ENCODE measurements at places on chromosomes 11 and 22.

DNA sequence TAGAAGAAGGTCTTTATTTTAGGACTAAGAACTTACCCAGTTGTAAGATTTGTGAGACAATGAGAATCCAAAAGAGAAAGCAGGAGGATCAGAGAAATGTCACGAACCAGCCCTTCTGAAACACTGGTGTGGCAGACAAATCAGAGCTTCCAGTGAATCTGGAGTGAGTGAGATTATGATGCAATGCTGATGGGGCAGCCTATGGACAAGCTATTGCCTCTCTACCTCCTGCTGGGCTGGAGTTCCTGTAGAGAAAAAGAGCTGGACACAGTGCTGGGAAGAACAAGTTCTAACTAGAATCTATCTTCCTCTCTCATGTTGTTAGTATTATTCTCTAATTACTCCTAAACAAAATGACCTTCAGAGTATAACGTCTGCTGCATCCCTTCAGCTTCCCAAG lies 12.0 kb upstream of the ANO3 start:
- H3K4me1 ChIP-seq: no peaks in the 10 kb centered on the region
- no peak overlapping the region for H3K27ac ChIP-seq
- no peaks in the 10 kb centered on the region for H3K36me3 ChIP-seq
- H3K27me3 ChIP-seq: peaks cover 8% of the 10 kb centered on the region
- no peak for DNase-seq
- H3K4me3 ChIP-seq: no peak overlapping the region

- no peaks in the 10 kb centered on the region for H3K27me3 ChIP-seq
- peak; percentile 30 for DNase-seq
- peak overlapping the region; percentile 30 for H3K27ac ChIP-seq
- H3K4me3 ChIP-seq: no peak overlapping the region
- peaks cover 32% of the 10 kb centered on the region for H3K4me1 ChIP-seq
Observed at GRCh38 chr11:112265659-112266409, 5.2 kb upstream of the PLET1 start.

- DNase-seq: no peak
- no peaks in the 10 kb centered on the region for H3K4me1 ChIP-seq
- no peak overlapping the region for H3K27ac ChIP-seq
- peaks cover 3% of the 10 kb centered on the region for H3K27me3 ChIP-seq
- no peak overlapping the region for H3K4me3 ChIP-seq
- peaks cover 5% of the 10 kb centered on the region for H3K36me3 ChIP-seq
Observed at GRCh38 chr22:47372596-47373385, 610.3 kb downstream of the TBC1D22A start.

- no peak overlapping the region for H3K27ac ChIP-seq
- DNase-seq: no peak
- H3K4me3 ChIP-seq: no peak overlapping the region
- no peaks in the 10 kb centered on the region for H3K36me3 ChIP-seq
- H3K4me1 ChIP-seq: no peaks in the 10 kb centered on the region
- H3K27me3 ChIP-seq: no peaks in the 10 kb centered on the region
Observed at GRCh38 chr11:6129635-6130034, 22.2 kb downstream of the OR56B4 start.

GRCh38 chr22:24072361-24072760 lies 61.3 kb downstream of the CABIN1 start:
- H3K4me1 ChIP-seq: peaks cover 13% of the 10 kb centered on the region
- no peak overlapping the region for H3K27ac ChIP-seq
- no peak for DNase-seq
- peaks cover 18% of the 10 kb centered on the region for H3K36me3 ChIP-seq
- no peak overlapping the region for H3K4me3 ChIP-seq

- no peak for DNase-seq
- peaks cover 19% of the 10 kb centered on the region for H3K27me3 ChIP-seq
- H3K27ac ChIP-seq: no peak overlapping the region
- 0 out of 2 replicates have a peak, but pooled peaks cover 5% of the 10 kb centered on the region for H3K36me3 ChIP-seq
Observed at GRCh38 chr22:44214187-44214586, 33.5 kb downstream of the PARVG start.

GRCh38 chr11:72188267-72188666 lies 3.7 kb upstream of the FOLR1 start:
- H3K27ac ChIP-seq: no peak overlapping the region
- no peaks in the 10 kb centered on the region for H3K36me3 ChIP-seq
- no peak for DNase-seq
- H3K27me3 ChIP-seq: no peaks in the 10 kb centered on the region
- peaks cover 9% of the 10 kb centered on the region for H3K4me1 ChIP-seq
- no peak overlapping the region for H3K4me3 ChIP-seq

DNA sequence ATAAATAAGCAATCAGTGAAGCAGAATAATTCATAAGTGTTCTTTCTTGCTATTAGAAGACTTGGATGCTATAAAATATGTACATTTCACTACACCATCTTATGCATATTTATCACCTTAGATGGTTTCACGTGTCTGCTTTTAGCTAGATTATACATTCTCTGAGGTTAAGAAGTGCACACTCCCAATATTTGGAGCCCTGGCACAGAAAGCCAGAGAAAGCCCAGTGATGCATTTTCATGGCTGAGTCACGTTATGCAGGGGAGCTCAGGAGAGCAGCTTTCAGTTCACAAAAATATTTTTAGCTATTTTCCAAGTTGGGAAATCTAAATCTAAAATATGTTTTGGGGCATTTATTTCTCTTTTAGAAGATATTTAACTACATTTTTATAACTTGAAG lies 5.1 kb upstream of the TP53AIP1 start:
- DNase-seq: no peak
- H3K36me3 ChIP-seq: no peaks in the 10 kb centered on the region
- no peak overlapping the region for H3K4me3 ChIP-seq

- H3K27me3 ChIP-seq: no peaks in the 10 kb centered on the region
- H3K4me1 ChIP-seq: peaks cover 15% of the 10 kb centered on the region
- DNase-seq: no peak
- no peaks in the 10 kb centered on the region for H3K36me3 ChIP-seq
- no peak overlapping the region for H3K4me3 ChIP-seq
Observed at GRCh38 chr11:113725407-113725806, 19.3 kb upstream of the TMPRSS5 start.

- no peaks in the 10 kb centered on the region for H3K27me3 ChIP-seq
- peaks cover 13% of the 10 kb centered on the region for H3K36me3 ChIP-seq
- DNase-seq: peak; percentile 66
- H3K4me1 ChIP-seq: peaks cover 21% of the 10 kb centered on the region
- peak overlapping the region; percentile 97 for H3K4me3 ChIP-seq
- H3K27ac ChIP-seq: peak overlapping the region; percentile 94
Observed at GRCh38 chr11:118792570-118793124, 1.7 kb upstream of the DDX6 start.

DNA sequence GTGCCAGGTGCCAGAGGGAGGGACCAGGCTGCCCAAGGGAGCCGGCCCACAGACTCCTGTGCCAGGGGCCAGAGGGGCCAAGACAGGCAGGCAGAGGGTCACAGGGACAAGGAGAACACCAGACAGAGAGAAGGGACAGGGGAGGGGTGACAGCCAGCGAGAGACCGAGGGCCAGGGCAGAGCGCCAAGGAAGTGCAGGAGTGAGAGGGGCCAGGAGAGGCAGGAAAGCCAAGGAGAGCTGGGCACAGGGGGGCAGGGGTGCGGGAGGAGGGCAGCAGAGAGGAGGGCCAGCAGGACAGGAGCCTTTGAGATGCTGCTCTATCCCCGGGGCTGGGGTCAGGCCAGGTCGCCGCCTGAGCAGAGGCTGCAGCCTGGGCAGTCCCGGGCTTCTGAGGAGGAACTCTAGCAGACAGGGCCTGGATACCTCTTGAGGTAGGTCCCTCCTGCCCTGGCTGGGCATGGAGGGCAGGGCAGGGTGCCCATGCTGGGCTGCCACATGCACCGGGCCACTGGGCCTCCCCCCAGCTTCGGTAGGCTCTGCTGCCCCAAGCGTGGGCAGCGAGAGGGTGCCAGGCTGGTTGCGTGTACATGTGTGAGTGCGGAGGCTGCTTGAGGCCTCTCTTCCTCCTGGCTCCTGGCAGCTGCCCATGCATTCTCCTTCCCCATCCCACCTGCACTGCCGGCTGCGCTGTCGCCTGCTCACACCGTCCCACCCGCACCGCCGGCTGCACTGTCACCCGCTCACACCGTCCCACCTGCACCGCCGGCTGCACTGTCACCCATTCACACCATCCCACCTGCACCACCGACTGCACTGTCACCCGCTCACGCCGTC lies 12.2 kb downstream of the LSP1 start:
- H3K27ac ChIP-seq: no peak overlapping the region
- no peak for DNase-seq
- no peak overlapping the region for H3K4me3 ChIP-seq

DNA sequence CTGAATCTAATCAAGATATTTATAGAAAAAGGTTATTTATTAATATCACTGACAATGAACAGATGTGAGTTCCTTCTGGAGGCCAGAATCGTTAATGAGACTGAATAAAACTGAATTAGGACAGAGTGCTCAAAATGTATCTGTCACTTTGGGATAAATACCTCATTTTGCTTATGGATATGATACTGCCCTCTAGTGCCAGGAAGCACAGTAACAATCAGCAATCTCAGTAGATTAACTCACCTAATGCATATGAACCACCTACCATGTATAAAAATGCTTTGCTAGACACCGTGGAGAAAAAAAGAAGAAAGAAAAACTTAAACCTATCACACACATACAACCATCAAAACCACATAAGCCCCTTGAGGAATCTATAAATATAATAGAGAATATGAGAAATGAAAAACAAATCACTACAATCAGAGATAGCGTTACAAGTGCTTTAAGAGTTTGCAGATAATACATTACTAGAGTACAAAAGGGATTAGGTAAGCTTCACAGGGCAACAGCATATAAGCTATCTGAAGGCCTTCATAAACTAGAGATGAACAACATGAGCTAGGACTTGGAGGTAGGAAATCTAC lies 117.4 kb downstream of the SGSM3 start:
- H3K27me3 ChIP-seq: no peaks in the 10 kb centered on the region
- no peaks in the 10 kb centered on the region for H3K36me3 ChIP-seq
- H3K4me3 ChIP-seq: no peak overlapping the region
- H3K4me1 ChIP-seq: peaks cover 45% of the 10 kb centered on the region
- H3K27ac ChIP-seq: no peak overlapping the region
- DNase-seq: peak; percentile 9

- no peak for DNase-seq
- H3K27me3 ChIP-seq: peaks cover 3% of the 10 kb centered on the region
- H3K27ac ChIP-seq: no peak overlapping the region
- H3K4me3 ChIP-seq: no peak overlapping the region
- peaks cover 11% of the 10 kb centered on the region for H3K36me3 ChIP-seq
Observed at GRCh38 chr11:3006505-3007260, 14.6 kb upstream of the NAP1L4 start.

DNA sequence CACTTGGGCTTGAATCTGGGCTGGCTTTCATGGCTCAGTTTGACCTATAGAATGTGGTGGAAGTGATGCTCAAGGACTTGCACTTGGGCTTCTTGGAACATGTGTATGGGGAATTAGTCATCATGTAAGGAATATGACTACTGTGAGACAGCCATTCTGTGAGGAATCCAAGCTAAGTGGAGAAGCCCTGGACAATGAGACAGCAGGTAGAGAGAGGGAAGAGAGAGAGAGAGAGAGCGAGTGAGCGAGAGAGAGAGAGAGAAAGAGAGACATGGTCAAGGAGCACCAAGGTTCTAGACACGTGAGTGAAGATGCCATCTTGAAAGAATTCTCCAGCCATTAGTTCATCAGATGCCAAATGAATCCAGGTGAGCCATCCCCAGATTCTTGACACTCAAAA lies 261.6 kb upstream of the SORL1-AS1 start:
- peak; percentile 9 for DNase-seq
- no peak overlapping the region for H3K27ac ChIP-seq
- H3K36me3 ChIP-seq: no peaks in the 10 kb centered on the region
- H3K4me3 ChIP-seq: no peak overlapping the region

DNA sequence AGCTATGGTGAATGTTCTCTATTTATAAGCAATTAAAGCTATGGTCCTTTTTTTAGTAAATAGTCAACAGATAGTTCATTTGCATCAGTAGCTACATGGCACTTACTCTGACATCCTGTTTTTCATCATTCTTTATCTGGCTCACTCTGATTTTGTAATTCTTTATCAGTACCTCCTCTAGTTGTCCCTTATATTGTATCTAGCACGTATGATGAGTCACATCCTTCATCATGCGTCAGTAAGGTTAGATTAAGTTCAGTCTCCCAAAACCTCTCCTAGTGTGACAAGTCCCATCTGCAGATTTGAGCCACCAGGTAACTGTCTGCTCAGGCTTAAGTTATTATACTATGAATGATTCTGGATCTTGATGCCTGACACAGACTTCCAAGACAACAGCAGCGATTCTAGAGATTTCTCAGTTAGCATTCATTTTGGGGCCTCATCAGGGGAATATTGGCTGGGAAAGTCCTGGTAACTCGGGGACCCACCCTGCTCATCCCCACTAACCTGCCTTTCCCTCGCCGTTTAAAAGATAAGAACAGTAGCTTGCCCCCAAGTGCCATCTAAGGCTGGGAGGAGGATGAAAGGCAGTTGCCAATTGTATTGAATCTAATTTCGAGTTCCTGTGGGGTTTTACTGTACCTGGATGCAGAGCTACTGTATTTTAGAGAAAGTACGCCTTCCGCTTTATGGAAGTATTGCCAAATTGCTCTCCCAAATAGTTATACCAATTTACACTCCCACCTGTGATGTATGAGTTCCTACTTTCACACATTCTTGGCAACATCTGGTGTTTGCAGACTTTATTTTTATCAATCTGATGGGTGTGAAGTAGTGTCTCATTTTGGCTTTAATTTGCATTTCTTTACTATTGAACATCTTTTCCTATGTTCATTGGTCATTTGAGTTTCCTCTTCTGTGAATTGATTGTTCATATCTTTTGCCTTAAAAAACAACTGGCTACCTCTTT lies 55.9 kb downstream of the ZC3H12C start:
- peak; percentile 47 for DNase-seq
- no peaks in the 10 kb centered on the region for H3K27me3 ChIP-seq
- 0 out of 2 replicates have a peak, but pooled peaks cover 10% of the 10 kb centered on the region for H3K36me3 ChIP-seq
- H3K4me3 ChIP-seq: peak overlapping the region; percentile 17
- H3K4me1 ChIP-seq: peaks cover 34% of the 10 kb centered on the region
- peak overlapping the region; percentile 64 for H3K27ac ChIP-seq

- DNase-seq: peak; percentile 8
- H3K27ac ChIP-seq: no peak overlapping the region
- peaks cover 5% of the 10 kb centered on the region for H3K36me3 ChIP-seq
- peaks cover 26% of the 10 kb centered on the region for H3K4me1 ChIP-seq
- peaks cover 7% of the 10 kb centered on the region for H3K27me3 ChIP-seq
Observed at GRCh38 chr22:39214383-39215069, 30.3 kb downstream of the PDGFB start.

GRCh38 chr11:43577566-43578264 lies 102.8 kb upstream of the HSD17B12 start:
- H3K4me1 ChIP-seq: peaks cover 55% of the 10 kb centered on the region
- no peak overlapping the region for H3K27ac ChIP-seq
- H3K27me3 ChIP-seq: peaks cover 63% of the 10 kb centered on the region
- H3K36me3 ChIP-seq: no peaks in the 10 kb centered on the region
